ENCODE measurements at places on chromosomes 3 and 15. TPM values are rescaled to one million over a fixed set of nuclear protein-coding genes. Genes with fewer than 3 reads are reported as not detected.

The WDR93 gene
- under 0.01 TPM for total RNA-seq

The REC114 gene
- not detected for total RNA-seq

The LRRC31 gene
- total RNA-seq = not detected

The KNG1 gene
- not detected for total RNA-seq

The PLA2G4E gene
- not detected for total RNA-seq

The SERPINI2 gene
- total RNA-seq = not detected

The CYP19A1 gene
- not detected for total RNA-seq

The TRIM42 gene
- not detected for total RNA-seq

The PTPRG gene
- 29.5 TPM for total RNA-seq

The IQCH gene
- 4.2 TPM for total RNA-seq

The CYP8B1 gene
- total RNA-seq = not detected
